Ovary (tissue), 10 donors: ENCODE measurements at places on chromosomes 13 and 19. TPM values are rescaled to one million over a fixed set of nuclear protein-coding genes. Genes with fewer than 3 reads are reported as not detected.

GRCh38 chr13:40464337-40465014 lies 202.0 kb downstream of the FOXO1 start:
- no peaks in the 10 kb centered on the region for H3K4me1 ChIP-seq
- no peaks in the 10 kb centered on the region for H3K36me3 ChIP-seq
- H3K27ac ChIP-seq = no peak overlapping the region

The C19orf67 gene
- not detected for total RNA-seq

DNA sequence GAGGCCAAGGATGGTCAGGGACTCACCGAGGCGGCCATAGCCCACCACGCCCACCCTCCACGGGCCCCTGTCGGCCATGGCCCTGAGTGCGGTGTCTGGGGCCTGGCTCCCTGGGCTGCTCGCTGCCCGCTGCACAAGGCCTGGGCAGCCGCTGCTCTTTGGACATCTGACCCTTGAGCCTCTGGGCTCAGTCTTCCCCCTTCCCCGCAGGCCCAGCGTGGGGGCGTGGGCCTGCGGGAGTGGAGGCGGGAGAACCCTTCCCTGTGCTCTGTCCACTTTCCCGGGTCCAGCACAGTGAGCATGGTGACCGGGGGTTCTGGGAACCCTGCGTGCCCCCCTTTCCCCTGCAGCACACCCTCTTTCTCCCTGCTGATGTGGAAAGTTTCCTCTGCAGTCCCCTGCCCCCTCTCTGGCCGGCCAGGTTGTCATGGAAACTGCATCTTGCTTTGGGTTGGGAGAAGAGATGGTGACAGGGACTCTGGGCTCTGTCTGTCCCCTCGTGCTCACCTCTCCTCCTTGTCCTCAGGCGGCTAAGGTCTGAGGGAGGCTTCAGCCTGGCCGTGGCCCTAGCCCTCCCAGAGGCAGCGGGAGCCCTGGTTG lies at the start of gene ASPDH:
Gene ASPDH (minus strand): TSS at position 168 of the 600 bp plus-strand sequence. CDS start 90 bp downstream, at position 78.
- no peak within 1 kb of the TSS for H3K4me3 ChIP-seq
- no peak for DNase-seq
- peaks cover 6% of the 10 kb centered on the region for H3K4me1 ChIP-seq
- H3K27ac ChIP-seq = no peak within 1 kb of the TSS

The KCNN1 gene
- 2.6 TPM for total RNA-seq

The ZNF223 gene
- total RNA-seq = 5.0 TPM

- no peaks in the 10 kb centered on the region for H3K36me3 ChIP-seq
- peak overlapping the region; percentile 66 for H3K4me3 ChIP-seq
Observed at GRCh38 chr13:38350114-38350617, 515 bp downstream of the UFM1 start.
